Retinal pigment epithelial cell (primary cell): ENCODE measurements at places on chromosomes 16 and 17.

GRCh38 chr16:53341792-53342191, 92.5 kb upstream of the RBL2 start:
- no peak for DNase-seq

DNA sequence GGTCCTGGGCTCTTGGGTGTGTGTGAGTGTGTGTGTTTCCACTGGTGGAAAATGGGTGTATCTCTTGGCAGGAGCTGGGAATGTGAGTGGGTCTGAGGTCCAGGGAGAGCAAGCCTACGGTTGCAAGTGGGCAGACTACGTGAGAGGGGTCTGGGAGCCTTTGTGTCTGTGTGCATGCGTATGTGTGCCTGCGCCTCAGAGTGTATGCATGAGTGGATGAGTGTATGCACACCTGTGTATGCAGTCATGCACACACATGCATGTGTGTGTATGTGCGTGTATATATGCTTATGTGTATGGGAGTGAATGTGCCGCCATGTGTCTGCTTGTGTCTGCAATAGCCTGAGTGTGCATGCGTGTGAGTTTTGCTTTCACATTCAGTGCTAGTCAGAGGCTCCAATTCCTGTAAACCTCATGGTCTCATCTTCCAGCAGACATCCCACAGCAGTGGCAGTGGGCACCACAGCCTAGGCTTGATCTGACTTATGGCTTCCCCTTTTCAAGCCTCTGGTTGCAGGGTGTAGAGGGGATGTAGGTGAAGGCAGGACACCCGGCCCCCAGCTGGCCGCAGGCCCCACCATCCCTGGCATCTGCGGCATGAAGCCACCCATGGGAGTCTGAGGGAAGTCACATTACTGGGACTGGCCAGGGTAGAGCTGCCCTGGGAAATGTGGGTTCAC, 19.7 kb upstream of the RMI2 start:
- DNase-seq: no peak

DNA sequence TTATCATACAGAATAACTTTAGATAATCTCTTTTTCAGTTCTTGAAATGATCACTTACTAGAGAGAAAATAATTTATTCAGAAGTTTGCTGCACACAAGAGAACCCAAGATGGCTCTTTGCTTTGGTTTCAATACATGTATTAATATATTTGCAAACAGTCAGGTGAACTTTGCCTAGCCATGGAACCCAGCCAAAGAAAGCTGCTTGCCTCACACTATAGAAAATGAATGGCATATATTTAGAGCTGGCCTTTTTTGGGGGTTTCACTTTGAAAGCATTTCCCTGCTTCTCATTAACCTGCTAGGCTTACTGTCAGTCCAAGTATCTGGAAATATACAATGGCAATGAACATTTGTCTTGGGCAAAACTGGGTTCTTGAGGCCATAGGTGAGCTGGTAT, 75.3 kb downstream of the MRTFB start:
- DNase-seq: no peak

DNA sequence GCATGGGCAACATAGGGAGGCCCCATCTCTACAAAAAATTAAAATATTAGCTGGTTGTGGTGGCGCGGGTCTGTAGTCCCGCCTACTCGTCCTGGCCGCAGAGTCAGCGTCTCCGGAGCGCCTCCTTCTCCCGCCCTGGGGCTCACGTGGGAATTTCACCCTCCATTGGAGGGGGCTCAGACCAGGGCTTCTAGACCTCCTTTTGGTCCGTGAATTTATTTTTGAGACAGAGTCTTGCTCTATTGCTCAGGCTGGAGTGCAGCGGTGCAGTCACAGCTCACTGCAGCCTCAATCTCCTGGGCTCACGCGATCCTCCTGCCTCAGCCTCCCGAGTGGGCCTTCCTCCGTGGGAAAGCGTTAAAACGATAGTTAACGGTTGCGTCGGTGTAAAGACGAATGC, 394 bp upstream of the NME4 start:
- DNase-seq: no peak

GRCh38 chr17:77451245-77451893, 310.6 kb downstream of the SEC14L1 start:
- no peak for DNase-seq

- DNase-seq: no peak
These were observed 160.6 kb downstream of the CCT6B start for GRCh38 chr17:34800661-34801060.

GRCh38 chr16:72221630-72222024, 49.7 kb upstream of the PMFBP1 start:
- DNase-seq: no peak

DNA sequence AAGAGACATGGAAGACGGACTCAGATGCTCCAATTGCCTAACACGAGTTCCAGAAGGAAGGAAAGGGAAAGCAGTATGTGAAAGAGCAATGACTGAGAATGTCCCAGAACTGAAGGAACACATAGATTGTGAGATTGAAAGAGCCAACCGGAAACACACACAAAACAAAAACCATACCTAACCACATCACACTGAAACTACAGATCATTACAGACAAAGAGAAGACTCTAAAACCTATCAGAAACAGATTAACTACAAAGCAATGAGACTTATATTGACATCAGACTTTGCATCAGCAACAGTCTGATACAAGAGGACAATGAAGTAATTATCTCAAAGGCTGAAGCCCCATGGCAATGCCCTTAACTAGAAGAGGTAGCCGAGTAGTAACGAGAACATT, 45.6 kb upstream of the CLEC18B start:
- DNase-seq: no peak
